ENCODE measurements at places on chromosomes 3 and 15.

GRCh38 chr15:39455471-39455991 is 125.3 kb upstream of the THBS1 start:
- peak; percentile 7 for DNase-seq

DNA sequence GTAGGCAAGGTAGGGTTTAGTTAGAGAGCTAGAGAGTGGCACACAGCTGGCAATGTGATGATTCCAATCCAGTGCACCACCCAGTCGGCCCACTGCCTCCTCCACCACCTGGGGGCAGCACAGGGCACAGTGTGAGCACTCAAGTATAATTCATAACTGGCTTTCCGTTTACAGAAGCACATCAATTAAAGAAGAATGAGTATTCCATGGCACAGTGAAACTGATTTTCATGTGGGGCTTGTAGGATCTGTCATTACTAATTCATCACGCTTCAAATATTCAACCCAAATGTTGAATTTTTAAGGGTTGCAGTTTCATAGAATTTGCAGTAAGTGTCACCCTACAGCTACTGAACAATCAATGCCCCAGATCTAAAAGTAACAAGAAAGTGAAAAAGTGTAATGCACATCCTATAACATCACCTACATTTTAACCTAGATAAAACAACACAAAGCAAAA is 149.9 kb downstream of the IGSF11 start:
- peak; percentile 45 for DNase-seq

DNA sequence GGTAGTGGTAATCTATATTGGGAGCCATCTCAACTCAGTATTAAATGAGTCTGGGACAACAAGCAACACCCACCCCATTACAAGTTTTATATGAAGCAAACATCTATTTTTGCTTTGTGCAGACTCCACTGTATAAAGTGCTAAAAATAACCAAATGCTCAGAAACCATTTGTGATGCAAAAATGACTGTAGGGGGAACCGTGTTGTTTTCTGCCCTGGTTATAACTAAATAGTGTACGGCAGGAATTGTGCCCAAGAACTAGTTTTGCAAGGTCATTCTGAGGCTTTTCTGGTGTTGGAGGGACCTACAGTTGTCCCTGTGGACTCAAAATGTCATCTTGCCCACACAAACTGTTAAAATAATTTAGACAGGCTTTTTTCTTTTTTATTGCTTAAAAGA is 88.3 kb downstream of the ITPR1 start:
- no peak for DNase-seq

DNA sequence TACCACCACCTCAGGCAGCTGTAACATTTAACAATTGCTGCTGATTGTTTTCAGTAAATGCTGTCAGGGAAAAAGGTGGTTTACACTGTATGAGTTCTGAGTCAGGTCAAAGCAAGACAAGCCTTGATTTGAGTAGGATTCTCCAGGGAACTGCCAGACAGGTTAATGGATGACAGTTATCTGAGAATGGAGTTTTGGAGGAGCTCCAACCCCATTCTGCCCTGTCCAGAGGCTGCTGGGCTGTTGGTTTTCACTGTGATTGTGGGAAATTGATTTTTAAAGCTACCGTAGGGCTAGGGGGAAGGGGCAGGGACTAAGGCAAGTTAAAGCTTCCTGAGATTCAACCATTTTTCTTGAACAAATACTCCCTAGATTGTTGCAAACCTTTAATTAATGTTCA is 39.9 kb downstream of the TICRR start:
- no peak for DNase-seq

DNA sequence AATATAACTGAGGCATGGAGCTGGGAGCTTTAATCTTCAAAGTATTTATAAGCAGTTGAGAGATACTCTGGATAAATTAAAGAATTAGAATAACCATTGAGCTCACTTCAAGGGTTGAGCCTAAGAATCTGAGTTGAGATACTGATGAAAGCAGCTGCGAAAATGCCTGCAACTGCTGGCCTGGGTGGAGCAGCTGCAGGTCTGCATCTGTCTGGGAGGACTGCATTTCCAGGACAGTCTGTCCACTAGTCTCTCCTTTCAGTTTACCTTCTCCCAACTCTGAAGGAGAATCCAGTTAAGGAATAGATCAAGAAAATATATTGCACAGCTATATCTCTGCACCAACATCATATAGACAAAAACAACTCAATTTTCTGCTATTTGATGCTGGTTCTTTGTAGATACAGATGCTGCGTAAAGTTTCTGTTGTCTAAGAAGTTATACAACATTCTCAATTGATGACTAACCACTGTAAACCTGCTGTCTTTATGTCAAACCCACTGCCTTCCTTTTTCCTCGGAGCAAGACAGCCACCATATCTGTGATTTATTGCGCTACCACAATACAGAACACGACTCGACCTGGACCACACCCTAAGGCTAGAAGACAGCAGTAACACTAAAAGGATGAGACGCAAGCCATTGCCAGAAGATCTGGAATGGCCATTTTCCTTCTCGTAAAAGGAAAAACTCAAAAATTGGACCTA is 245.1 kb downstream of the MAGI1 start:
- DNase-seq, result peak; percentile 34

- no peak for DNase-seq
Measured at GRCh38 chr3:43289841-43290470, 3.6 kb downstream of the SNRK start.

DNA sequence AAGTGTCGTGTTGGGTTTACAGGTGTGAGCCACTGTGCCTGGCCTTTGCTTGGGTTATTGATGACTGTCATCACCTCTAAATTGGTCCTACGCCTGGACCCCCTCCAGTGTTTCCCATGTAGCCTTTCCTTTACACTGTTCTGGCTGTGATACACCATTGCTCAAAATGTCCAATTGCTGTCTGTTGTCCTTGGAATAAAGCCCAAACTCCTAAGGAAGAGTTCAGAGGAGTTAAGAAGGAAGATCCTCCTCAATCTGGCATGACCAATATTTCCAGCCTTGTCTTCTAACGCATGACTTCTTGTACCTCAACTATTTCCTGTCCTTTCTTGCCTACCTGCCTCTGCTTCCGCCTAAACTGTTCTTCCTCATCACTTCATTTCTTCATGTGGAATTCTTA is 113.1 kb downstream of the POLR2M start:
- no peak for DNase-seq

DNA sequence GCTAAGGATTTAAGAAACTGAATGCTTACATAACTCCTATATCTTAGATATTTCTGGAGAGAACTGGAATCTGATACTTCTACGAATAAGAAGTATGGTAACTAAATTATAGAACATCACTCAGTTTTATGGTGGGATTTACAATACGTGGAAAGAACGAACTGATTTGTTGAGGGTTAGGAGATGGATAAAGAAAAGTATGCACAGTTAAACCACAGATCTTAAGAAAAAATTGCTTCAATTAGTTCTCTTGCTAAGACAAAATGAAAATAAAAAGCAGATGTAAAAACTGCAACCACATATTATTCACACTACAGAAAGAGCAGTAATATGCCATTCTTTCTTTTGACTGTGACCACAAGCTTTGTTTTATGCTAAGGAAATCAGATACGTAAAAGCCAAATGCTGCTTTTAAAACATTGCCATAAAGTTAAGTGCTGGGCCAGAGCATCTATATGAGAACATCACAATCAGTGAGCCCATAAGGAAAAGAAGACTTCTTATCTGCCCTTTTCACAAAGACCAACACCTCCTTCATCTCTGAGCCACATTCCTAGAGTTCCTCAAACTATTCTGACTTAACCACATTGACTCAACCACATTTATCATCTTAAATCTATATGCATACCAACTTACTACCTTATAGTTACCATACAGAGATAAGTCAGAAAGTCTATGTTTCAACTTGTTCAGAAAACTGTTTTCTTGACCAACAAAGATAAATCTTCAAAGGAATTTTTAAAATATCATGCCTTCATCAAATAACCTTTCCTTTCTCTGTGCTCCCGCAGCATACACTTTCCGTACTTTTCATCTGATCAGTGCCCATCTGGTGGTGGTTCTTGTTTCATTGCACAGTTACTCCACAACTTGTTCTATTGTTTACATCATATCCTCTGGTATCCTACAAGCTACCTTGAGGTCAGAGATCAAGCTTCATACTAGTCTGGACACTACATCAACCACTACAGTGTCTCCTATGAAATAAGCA is 61.7 kb downstream of the FSIP1 start:
- DNase-seq, result no peak

GRCh38 chr3:46545818-46546630 is 20.1 kb downstream of the LRRC2 start:
- no peak for DNase-seq

- DNase-seq, result no peak
Measured at GRCh38 chr3:45772341-45773035, 23.8 kb downstream of the SLC6A20 start.

GRCh38 chr3:30020380-30020779 is 586.0 kb upstream of the TGFBR2 start:
- DNase-seq, result no peak

GRCh38 chr3:180319461-180319860 is 282.5 kb upstream of the TTC14 start:
- no peak for DNase-seq

- peak; percentile 71 for DNase-seq
Measured at GRCh38 chr3:42755681-42756578, 17.1 kb downstream of the CCDC13 start.

- DNase-seq, result peak; percentile 76
Measured at GRCh38 chr3:10205451-10206165, 40.9 kb downstream of the IRAK2 start.

DNA sequence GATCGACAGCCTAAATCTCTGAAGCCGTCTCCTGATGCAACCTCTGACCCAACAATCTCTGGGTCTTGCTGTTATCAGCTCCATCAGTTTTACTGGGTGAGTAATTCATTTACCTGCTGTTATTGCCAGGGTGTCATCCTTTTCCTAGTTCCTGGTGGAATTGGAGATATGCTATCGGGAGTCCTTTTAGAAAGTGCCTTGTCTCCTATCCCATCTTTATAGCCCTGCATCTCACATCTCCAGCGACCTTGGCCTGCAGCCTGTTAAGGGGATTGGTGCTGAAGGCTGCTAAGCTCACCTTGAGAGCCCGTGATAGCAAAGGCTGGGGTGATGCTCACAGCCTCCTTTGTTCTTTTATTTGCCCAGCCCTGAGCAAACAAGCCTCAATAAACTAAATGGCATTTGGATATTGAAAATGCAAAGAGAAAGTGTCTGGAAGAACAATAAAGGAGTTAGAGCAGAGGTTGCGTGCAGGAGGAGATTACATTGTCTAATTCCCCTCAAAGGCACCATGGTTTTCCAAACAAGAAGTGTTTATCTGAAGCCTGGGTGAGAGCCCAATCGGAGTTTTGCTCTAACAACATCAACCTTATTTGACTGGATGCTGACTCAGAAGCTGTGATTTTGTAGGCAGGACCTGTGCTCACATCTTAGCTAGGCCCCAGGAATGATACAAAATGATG is 101.8 kb downstream of the RPLP1 start:
- DNase-seq, result peak; percentile 44

GRCh38 chr3:71360764-71361163 is 222.8 kb downstream of the FOXP1 start:
- no peak for DNase-seq

GRCh38 chr3:134959516-134959915 is 164.5 kb downstream of the EPHB1 start:
- DNase-seq, result no peak

DNA sequence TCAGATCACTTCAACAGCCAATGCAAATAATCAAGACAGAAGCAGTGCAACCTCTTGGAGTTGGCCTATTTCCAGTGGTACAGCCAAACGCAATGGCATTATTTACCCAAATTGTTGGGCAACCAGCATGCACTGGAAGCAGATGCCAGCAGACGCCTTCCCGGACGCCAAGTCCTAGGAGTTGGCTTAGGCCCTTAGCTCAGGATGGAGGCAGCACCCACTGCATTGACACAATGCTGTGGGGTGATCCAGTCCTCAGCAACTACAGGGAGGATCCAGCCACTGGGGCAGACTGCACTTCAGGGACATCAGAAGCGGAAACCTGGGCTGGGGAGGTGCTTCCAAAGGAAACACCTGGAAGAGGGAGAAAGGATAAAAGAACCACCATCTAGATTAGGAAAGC is 290.4 kb downstream of the FAM43A start:
- DNase-seq, result no peak

- no peak for DNase-seq
Measured at GRCh38 chr3:37742574-37743212, 119.0 kb upstream of the CTDSPL start.

GRCh38 chr3:49867871-49868321 is 1.8 kb downstream of the CAMKV start:
- no peak for DNase-seq

- DNase-seq, result no peak
Measured at GRCh38 chr15:31494786-31495185, 168.2 kb downstream of the KLF13 start.

DNA sequence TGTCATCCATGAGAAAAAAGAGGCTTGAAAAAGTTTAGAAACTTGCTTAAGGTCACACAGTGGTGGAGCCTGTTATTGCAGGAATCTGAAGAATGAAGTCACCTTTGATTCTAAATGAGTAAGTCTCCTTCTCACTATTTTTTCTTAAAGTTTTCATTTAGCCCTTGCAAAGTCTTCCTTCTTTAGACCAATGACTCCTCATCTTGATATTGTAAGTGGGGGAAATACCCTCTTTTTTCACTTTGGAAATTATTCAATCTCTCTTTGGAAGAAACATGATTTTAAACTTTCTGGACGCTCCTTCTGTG is 787 bp upstream of the SLMAP start:
- DNase-seq, result peak; percentile 67

GRCh38 chr3:15983232-15983631 is 185.5 kb upstream of the ANKRD28 start:
- DNase-seq, result no peak

- DNase-seq, result no peak
Measured at GRCh38 chr15:53272116-53272515, 482.0 kb upstream of the ONECUT1 start.

DNA sequence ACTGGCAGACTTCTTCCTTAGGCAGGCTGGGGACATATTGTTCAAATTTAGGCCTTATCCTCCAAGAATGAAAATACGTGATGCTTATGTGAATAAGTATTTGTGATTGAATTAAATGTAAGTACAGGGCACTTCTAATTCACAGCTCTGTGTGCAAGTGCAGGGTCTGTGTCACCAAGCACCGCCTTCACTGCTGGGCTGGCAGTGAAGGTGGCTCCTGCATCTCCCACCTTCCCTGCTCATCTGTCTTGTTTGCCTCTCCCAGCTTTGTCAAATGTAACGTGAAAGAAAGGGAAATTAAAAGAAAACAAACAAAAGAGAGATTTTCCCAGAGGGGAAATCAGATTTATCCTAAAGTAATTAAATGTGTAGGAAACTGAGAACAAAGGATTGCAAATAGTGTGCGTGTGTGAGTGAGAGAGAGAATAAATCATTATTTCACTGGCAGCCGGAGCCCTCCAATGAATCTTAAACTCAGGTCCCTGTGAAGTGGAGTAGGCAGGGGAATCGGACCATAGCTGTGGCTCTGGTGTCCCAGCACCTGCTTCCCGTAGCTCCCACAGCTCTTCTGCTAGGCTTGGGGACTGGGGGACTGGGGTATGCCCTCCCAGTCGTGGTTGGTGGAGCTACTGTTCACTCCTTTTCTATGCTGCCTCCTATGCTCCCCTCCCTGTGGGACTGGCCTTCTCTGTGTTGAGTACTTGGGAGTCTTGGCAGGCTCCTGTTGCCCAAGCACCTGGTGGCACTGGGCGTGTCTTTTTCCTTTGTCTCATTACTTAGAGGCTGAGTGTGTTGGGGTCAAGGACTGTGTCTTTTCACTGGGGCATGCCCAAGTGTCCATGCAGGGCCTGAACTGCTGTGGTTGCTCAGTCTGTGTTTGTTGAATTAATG is 222.2 kb downstream of the EPHB1 start:
- no peak for DNase-seq
